ENCODE measurements at places on chromosomes 3 and 15.
A peak's percentile ranks its signal among the peaks of the same experiment; 100 is the strongest.

DNA sequence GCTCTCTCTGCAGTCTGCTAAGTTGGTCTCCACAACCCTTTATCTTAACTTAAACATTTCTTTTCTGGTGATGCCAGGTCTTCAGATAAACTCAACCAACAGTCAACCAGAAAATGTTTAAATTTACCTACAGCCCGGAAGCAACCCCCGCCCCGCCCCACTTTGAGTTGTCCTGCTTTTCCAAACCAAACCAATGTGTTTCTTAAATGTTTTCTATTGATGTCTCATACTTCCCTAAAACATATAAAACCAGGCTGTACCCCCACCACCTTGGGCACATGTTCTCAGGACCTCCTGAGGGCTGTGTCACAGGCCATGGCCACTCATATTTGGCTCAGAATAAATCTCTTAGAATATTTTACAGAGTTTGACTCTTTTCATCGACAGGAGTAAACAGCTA lies 13.2 kb upstream of the GPR160 start:
- DNase-seq, result no peak

GRCh38 chr15:70219256-70219895 lies 121.7 kb upstream of the TLE3 start:
- DNase-seq, result no peak

DNA sequence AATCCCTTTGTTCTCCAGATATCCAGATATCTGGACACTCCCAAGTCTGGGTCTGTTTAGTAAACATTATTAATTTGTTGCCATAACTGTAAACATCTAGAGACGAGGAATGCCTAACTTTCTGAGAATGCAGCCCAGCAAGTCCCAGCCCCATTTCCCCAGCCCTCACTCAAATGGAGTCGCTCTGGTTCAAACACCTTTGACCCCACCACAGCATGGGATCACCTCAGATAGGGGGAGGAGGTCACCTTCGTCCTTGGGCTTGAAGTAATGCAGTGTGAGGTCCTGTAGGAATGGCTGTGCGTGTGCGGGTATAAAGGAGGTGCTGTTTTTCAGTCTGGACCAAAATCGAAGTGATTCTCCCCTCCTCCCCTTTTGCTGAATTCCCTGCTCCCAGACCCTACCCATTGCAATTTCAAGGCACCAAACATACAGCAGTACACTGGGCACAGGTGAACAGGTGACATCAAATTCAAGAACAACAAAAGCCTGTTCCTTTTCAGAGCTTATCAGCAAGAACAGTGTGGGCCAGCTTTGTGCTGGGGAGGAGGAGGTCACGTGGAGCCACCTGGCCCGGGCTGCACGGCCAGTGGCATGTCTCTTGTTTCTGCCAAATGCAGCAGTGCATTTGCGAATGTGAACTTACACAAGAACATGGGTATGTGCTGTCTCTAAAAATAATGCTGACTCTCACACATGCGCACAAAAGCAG lies 57.5 kb upstream of the TRPM1 start:
- peak; percentile 73 for DNase-seq

- DNase-seq, result no peak
Measured at GRCh38 chr3:167521006-167521355, 47.1 kb upstream of the SERPINI2 start.

GRCh38 chr3:117736846-117737245 lies 1027.3 kb downstream of the TUSC7 start:
- DNase-seq, result no peak

GRCh38 chr15:51093839-51094605 lies 684 bp downstream of the TNFAIP8L3 start:
- DNase-seq, result peak; percentile 65

DNA sequence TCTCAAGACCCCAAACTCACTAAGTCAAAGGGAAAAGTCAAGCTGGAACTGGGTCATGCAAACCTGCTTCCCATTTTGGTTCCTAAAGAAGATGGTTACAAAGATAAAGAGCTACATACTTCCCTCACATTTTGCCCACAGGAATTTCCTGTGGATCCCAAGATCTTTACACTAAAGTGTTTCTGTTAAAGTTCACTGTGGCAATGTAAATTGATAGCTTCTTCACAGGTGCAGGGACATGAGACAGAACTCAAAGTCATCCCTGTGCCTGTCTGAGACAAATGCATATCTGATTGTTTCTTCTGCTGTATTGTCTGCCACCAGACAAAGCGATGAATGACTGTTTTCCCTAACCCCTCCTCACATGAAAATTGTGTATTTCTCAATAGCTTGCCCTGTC lies 567.8 kb downstream of the ZIC1 start:
- DNase-seq, result no peak

GRCh38 chr3:114790752-114791151 lies 356.3 kb downstream of the ZBTB20 start:
- no peak for DNase-seq

DNA sequence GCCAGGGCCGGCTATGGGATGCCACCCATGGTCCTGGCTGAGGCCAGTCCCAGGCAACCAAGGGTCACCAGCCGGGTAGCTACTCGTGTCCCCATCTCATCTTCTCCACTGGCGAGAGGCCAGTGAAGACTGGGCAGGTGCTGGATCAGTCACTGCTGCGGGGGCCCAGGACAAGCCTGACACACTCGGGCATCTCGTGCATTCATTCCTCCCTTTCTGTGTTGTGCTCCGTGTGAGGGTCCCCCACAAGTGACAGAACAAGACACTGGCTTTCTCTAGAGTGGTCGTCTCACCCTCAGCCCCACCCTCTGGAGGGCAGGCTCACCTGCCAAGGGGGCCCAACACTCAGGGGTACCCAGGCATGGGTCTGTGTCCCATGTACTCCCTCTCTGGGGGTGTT lies 48.4 kb downstream of the ROPN1B start:
- DNase-seq, result no peak

DNA sequence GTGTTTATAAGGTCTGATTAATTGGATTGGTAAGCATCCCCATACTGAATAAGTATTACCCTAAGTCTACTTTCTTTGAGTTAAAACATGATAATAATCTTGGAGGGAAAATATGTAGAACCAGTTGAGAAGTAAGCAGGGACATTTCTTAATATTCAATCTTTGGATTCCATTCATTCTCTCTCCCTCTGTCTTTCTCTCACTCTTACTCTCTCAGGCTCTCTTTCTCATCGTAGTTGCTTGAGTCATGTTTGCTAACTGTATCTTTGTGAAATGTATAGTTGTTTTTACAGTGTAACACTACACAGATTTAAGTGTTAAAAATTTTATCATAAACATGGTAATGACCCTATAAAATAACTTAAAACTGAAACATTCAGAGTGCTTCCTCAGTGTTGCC lies 163.8 kb downstream of the RSRC1 start:
- no peak for DNase-seq

DNA sequence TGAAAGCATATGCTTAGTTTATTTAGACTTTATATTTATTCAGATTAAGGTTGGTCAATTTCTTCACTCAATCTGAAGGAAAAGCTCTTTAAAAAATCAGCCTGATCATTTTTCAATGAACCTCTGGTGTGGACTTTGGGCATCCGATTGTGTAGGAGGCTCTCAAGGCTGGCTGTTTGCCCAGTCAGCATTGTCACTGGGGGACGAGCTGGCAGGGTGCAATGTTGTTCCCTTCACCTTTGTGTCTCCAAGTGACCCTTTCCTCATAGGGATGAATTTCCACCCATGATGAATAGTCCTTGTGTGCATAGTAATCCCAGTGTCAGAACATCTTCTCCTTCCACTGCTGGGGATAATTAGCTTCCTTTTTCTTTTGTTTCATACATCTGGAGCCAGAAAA lies 102.5 kb downstream of the CHRNA7 start:
- DNase-seq, result no peak

DNA sequence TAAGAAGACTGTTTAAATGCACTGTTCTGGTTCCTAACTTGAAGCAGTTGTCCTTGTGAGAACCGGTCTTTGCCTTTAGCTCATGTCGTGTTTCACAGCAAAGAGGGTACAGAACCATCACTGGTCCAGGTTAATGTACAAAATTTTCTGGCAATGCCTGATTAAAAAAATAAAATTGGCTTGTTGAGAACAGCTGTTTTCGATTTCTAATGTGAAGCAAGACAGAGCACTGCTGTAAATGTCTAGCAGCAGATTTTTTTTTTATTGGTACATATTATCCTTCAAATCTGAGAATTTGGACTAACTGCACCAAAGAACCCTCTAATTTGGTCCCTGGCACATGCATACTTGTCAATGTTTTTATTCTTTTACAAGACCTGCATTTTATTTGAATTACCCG lies 103.3 kb downstream of the STT3B start:
- DNase-seq, result no peak

DNA sequence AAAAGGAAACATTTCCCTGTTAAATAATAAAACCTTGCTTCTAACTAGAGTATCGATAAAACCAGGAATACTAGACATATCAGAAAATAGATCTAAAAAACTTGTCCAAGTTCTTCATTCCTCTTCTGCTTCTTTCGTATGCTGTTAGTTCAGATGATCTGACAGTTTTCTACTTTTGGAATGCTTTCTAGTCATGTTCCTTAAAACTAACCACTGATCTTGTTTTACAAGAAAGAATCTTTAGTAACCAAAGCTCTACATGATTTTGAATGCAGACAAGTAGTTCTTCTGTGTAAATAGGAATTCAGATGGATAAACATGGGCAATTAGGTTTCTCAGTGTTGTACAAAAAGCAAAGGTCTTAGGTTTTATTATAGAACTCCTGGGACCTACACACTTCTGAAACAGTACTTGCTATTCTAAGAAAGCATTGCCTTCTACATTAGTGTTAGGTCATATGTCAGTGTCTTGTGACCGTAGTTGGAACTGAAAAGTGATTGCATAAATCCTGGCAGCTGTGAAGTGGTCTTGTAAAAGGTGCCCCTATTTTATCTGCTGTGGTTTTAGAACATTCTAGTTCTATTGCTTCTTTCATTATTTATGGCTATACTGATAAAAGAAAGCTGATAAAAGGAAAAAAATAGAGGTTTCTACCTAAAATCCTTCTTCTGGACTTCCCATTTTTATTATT lies 40.7 kb downstream of the SNRK start:
- DNase-seq, result no peak

DNA sequence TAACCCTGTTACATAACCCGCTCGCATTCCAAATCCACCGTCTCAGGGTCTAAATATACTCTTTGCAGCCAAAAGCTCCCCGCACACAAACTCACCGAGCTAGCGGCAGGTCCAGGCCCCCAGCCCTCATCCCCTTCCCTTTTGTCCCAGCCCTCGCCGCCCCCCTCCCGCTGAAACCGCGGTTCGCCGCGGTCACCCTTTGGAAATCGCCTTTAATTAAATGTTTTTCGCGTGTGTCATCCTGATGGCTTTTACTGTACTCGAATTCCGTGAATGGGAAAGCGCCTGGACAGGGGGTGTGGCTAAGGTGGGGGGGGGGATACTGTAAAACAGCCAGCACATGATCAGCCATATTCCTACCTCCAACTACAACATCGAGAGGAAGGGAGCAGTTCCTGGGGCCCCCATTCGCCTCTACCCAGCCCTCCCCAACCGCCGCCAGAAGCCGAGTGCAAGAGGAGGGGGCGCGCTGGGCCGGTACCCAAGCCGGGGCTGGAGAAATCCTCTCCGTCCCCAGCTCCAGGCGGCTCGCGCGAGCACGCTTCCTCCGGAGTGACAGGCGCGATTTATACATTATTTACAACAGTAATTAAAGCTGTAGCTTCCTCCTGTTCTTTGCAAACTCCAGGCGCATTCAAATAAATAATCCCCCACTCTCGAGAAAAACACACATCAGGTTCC lies 1.7 kb downstream of the RORA start:
- DNase-seq, result peak; percentile 53

- DNase-seq, result no peak
Measured at GRCh38 chr3:175898194-175898593, 1039.1 kb downstream of the NAALADL2 start.

- DNase-seq, result no peak
Measured at GRCh38 chr15:40157778-40158447, 3.0 kb upstream of the BUB1B start.

DNA sequence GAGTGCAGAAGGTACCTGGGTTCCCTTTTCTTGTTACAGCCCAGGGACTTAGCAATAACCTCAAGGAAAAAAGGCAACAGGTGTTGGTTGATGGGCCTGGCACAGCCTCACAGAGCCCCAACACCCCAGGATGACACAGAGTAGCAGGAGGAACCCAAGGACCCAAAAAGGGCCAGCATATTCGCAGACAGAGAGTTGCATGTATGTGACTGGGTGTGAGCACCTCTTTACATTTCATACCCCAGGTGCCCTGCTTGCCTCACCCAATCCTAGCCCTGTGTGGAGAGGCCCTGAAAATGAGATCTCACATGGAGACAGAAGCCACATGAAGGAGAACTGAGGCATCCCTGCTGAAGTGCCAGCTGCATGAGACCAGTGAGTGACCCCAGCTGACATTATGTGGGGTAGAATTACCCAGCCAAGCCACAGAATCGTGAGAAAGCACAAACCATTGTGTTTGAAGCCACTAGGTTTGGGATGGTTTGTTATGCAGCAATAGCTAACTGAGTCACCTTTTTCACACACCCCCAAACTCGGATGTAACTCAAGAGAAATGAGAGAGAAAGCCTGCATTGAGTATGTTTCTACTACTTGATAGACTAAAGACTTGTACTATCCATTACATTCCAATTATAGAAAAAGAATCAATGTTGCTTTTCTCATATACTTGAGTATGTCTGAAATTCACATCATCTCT lies 26.2 kb upstream of the HHATL start:
- no peak for DNase-seq

- DNase-seq, result peak; percentile 76
Measured at GRCh38 chr3:47802734-47803479, at the start of gene DHX30. Gene DHX30 (plus strand): TSS chr3:47803138. CDS start chr3:47810684, 7,546 bp downstream.

GRCh38 chr3:188036375-188037194 lies 117.4 kb upstream of the LPP start:
- peak; percentile 25 for DNase-seq

DNA sequence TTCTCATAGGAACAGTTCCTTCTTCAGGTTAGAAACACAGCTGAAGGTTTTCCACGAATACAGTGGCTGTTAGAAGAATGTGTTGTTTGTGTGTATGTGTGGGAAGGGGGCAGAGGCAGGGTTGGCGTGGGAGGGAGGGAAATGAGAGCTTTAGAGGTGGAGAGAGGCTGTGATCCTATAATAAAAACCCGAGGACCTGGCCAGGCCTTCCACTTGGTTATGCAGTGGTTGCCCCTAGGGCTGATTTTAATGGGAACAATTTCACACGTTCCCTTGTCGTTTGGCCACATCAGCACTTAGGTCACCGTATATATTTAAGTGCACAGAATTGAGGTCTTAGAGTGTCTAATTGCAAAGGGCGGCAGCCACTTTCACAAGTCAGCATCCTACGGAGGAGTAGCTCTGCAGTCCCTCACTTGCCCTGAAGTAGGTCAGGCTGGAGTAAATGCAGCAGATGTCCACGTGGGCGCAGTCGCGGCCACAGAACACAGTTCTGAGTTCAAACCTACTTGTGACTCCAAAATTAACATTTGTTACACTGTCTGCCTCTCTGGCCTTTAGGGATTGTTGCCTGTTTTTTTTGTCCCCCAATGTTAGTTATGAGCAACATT lies 85.6 kb downstream of the PDCD6IP start:
- DNase-seq, result peak; percentile 47
